ENCODE measurements at places on chromosomes 1 and 21.

DNA sequence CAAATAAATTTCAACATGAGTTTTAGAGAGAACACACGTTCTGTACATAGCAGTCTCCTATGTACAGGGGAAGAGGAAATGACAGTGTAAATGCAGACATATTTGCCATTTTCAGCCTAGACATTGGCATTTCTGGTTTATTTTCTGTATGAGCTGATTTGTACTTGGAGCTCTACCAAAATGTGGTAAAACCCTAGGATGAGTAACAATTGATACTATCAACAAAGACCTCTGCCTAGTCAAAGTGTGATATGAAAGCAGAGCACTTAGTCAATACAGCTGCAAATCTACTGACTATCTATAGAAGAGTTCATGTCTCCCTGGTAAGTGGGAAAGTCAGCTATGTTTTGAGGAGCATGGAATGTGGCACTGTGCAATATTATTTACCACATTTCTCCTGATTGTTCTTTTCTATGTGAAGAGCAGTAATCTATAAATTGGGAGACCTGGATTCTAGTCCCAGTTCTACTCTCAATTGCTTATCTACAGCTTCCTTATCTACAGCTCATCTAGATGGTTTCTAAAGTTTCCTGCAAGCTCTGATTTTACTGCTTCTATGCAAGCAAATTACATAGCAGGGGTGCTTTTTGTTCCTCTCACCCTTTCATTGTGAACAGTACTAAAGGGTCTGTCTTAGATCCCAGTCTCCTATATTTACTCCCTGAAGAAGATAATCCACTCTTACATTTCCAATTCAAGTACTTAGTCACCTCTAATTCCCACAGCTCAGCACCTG, 334.2 kb downstream of the NTNG1 start:
- DNase-seq, result no peak

DNA sequence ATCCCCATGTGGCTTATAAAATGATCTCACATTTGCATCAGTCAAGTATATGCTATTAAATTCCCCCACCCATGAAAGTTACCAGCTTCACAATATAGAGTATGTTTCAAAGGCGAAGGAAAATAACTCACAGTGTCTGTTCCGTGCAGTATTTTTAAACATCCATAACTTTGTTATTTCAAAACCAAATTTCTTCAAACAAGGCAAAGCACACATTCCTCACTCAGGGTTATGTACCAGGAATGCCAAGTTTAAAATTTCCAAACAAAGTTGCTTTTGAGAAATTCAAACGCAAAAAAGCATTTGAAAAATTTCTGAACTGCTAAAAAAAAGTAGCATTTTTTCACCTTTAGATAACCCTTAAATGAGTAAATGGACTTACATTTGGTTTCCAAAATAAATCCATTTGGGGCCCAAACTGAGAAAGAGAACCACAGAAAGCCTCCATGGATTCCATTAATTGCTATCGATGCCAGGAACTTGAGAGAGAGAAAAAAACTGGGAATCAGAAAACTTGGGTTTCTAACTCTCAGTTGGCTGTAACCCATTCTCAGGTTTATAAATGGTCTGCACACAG, 149.5 kb downstream of the SLC30A10 start:
- DNase-seq, result no peak

- no peak for DNase-seq
Measured at GRCh38 chr1:236997882-236998281, 6.4 kb downstream of the MT1HL1 start.

DNA sequence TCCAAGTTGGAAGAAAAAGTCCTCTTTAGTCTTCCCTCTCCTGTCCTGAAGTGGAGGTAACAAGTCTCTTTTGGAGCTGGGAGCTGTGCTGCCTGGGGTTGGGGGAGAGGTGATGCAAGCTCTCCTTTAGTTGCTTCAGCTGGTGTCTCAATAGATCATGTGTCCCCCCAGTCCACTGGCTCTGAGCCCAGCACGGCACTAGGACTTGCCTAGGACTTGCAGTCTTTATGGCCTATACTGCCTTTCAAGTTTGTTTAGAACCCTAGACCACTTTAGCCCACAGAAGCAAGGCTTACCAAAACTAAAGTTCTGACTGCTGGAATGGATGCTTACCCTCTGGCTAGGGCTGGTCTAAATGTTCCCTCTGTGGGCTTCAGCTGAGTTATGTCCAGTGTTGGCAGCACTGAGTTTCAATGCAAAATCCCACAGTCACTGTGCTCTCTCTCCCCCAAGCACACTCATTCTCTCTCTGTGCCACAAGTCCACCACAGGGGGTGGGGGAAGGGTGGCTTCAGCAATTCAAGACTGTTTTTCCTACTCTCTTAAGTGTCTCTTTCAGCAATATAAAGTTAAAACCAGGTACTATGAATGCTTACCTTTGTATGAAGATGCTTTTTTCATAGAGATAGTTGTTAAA, 185.0 kb downstream of the DNAH14 start:
- DNase-seq, result no peak

DNA sequence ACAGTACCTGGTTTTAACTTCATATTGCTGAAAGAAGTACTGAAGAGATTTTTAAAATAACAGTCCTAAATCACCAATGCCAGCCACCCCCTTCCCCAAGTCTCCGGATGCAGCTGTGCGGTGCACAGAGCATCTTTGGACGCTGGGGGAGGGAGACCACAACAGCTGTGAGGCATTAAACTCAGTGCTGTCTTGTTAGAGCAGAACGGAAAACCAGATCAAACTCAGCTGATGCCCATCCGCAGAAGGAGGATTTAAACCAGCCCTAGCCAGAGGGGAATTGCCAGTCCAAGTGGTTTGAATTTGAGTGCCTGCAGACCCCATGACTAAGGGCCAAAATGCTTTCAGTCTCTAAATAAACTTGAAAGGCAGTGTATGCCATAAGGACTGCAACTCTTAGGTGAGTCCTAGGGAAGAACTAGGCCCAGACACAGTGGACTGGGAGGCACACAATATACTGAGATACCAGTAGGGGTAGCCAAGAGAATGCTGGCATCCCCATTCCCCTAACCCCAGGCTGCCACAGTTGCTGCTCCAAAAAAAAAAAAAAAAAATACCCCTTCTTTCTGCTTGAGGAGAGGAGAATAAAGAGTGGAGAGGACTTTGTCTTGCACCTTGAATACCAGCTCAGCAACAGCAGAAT, 576.2 kb downstream of the NEGR1 start:
- no peak for DNase-seq

GRCh38 chr1:151002611-151003010, 4.1 kb downstream of the MINDY1 start:
- no peak for DNase-seq

GRCh38 chr1:224801844-224802490, 127.5 kb upstream of the DNAH14 start:
- DNase-seq, result no peak

GRCh38 chr1:3469104-3469848, 14.8 kb downstream of the ARHGEF16 start:
- no peak for DNase-seq

DNA sequence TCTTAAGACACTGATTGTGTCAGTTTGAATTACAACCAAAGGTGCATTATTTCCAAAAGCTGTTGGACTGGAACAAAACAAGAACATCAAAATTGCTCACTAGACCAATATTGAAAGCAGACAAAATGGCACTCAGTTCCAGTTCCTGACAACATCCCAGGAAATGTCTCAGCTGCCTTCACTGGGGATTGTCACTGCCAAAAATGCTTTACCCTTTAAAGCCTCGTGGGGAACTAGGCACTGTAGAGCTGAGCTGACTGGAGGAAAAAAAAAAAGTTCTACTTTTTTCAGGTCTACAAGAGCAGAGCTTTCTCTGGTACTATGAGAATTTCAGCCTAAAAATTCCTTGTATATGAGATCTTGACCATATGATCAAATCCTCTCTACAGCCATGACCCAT, 21.9 kb downstream of the GPR52 start:
- DNase-seq, result no peak

DNA sequence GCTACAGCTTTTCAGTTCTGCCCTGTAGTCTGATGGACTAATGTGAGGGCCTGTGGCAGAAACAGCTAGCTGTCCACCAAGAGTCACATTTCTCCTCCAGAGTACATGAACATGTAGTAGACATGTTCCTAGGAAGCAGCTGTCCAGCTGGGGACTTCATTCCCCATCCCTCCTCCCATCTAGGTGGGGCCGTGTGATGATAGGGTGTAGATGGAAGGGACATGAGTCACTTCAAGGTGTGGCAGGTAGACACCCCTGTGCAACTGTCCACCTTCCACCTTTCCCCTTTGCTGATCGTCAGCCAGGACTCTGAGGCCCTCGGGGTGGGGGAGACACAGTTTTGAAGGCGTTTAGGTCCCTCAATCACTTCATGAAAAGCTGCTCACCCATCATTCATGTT, 3.6 kb upstream of the RD3 start:
- DNase-seq, result no peak

DNA sequence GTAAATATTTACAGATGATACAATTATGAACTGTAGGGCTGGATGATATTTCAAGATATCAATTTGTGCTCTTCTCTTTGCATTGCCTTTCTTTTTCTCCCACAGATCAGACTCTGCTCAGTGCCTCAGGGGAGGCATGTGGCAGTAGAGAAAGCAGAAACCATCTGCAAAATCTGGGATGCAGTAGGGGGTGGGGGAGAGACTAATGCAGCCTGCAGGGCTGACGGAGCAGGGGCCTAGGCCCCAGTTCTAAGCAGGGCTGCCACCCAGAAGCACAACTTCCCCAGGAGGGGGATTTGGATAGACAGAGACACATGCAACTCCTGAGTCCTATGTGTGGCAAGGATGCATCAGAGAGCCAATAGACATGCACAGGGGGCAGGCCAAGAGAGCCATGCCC, 511.6 kb downstream of the SMYD3 start:
- DNase-seq, result no peak

Measured in dorsolateral prefrontal cortex (tissue), 122 donors.